ENCODE measurements at places on chromosomes 3 and 15. TPM values are rescaled to one million over a fixed set of nuclear protein-coding genes. Genes with fewer than 3 reads are reported as not detected.

The PEX11A gene
- 0.42 TPM for total RNA-seq

The SCN5A gene
- not detected for total RNA-seq

The CCR3 gene
- 0.52 TPM for total RNA-seq

The TBL1XR1 gene
- total RNA-seq = 66.2 TPM

The SYNPR gene
- total RNA-seq = not detected

The DHFR2 gene
- 1.0 TPM for total RNA-seq
